ENCODE measurements at places on chromosomes 4 and X. TPM values are rescaled to one million over a fixed set of nuclear protein-coding genes. Genes with fewer than 3 reads are reported as not detected.

The BEND4 gene
- not detected for polyA plus RNA-seq

The HEPH gene
- polyA plus RNA-seq, result 1.7 TPM

The ALG13 gene
- 14.8 TPM for polyA plus RNA-seq

The BTK gene
- 3.0 TPM for polyA plus RNA-seq

The GYPB gene
- polyA plus RNA-seq, result not detected

The ODAPH gene
- not detected for polyA plus RNA-seq

The PLK4 gene
- polyA plus RNA-seq, result 0.39 TPM

The STBD1 gene
- 64.7 TPM for polyA plus RNA-seq

The LUZP4 gene
- polyA plus RNA-seq, result not detected

The MAGEB2 gene
- polyA plus RNA-seq, result not detected

The SLC9A7 gene
- polyA plus RNA-seq, result 0.11 TPM

The FHIP1A gene
- 0.11 TPM for polyA plus RNA-seq

The CT45A2 gene
- not detected for polyA plus RNA-seq

The CXCL8 gene
- polyA plus RNA-seq, result 91.7 TPM

The GYG2 gene
- 13.6 TPM for polyA plus RNA-seq

The PALLD gene
- 145 TPM for polyA plus RNA-seq

The CCDC160 gene
- 0.21 TPM for polyA plus RNA-seq

The PPEF2 gene
- polyA plus RNA-seq, result not detected

The USP17L30 gene
- polyA plus RNA-seq, result not detected

The ZMAT1 gene
- polyA plus RNA-seq, result 3.7 TPM

The NXF2B gene
- not detected for polyA plus RNA-seq

The KCNE5 gene
- 0.07 TPM for polyA plus RNA-seq

The BTC gene
- 1.7 TPM for polyA plus RNA-seq

The CLIC2 gene
- 12.8 TPM for polyA plus RNA-seq

The SCARB2 gene
- 64.8 TPM for polyA plus RNA-seq

The SLC34A2 gene
- polyA plus RNA-seq, result not detected

The PDZD4 gene
- 2.1 TPM for polyA plus RNA-seq

The PDCL2 gene
- polyA plus RNA-seq, result not detected

The ATP8A1 gene
- 5.3 TPM for polyA plus RNA-seq

The YIPF7 gene
- polyA plus RNA-seq, result not detected

The HTRA3 gene
- 5.8 TPM for polyA plus RNA-seq

Data from adipose tissue (tissue), 3 donors.